HT1080 (cell line): ENCODE measurements at places on chromosomes 5 and 9. TPM values are rescaled to one million over a fixed set of nuclear protein-coding genes. Genes with fewer than 3 reads are reported as not detected.

TAS2R1 gene
- total RNA-seq, result not detected in 2 replicates

SPINK1 gene
- not detected in 2 replicates for total RNA-seq

ANXA6 gene
- total RNA-seq, result 142 and 152 TPM in 2 replicates

- DNase-seq, result no peak
Observed at GRCh38 chr9:76198336-76198735, 195.9 kb downstream of the RFK start.

GRCh38 chr5:161775891-161776290, 72.0 kb upstream of the GABRA1 start:
- no peak for DNase-seq

GRCh38 chr9:135971892-135972291, 10.7 kb upstream of the UBAC1 start:
- no peak for DNase-seq
